ENCODE measurements at places on chromosomes 1 and 21.

GRCh38 chr1:109657970-109658369 is 2.1 kb downstream of the GSTM4 start:
- DNase-seq: no peak

GRCh38 chr1:160607011-160607671 is 27.8 kb upstream of the CD84 start:
- DNase-seq: no peak

DNA sequence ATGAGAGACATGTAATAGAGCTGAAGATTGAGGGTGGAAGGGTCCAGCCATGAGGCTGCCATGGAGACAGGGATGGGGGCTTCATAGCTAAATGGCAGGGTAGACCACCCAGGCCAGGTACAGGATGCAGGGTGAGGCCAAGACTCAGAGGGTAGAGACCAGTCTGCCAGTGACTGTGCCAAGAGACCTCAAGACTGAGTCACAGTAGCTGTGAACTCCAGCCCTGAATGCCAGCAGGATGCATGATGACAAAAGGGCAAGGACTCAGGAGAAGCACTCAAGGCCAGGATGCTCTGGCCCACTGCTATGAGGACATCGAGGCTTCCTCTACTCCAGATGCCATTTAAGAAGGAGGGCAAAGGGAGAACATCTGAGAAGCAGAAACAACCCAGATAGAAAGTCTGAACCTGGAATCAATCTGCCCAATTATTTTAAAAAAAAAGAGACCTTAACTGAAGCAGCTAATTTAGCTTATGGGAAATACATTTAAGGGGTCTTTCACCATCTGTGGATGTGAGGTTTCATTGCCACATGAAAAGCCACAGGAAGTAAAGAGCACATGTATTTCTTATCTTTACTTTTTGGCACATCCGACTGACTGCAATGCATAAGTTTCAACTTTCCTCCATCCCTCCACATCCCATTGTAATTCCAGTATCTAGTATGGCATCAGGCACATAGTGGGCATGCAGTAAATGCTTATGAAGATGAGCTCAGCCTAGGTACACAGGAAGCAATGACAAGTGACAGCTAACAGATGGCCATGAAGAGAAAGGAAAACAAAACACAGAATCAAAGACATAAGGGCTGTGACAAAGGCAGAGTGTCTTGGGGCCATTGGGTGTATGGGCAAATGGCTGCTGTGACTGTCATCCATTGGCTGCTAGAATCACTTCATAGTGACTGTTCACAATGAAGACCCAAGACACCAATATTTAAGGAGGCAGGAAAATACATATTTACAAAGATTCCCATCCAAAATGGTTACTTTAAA is 40.2 kb downstream of the SUSD4 start:
- no peak for DNase-seq

GRCh38 chr1:64459743-64460142 is 10.2 kb upstream of the CACHD1 start:
- no peak for DNase-seq

DNA sequence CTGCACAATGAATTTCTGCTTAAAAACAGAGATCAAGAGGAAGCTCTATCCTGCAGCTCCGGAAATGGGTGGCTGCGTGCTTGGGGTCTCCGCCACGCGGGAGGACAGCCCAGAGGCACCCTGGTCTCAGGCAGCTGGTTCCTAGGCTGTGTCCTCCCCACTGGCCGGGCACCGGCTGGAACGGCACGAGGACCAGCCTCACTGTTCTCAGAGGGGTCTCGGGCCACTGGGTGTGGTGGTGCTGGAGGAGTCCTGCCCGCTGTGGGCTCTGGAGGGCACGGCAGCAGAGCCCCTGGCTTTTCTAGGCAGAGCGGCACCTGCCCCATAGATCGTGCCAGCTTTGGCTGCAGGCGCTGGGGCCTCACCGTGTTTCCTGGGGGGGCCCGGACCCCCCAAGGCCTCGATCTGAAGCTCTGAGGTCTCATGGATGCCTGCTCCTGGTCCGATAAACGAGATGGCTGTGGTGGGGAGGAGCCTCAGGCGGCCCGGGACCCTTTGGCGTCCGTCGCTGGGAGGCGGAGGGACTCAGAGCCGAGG is 8.2 kb upstream of the RNF223 start:
- DNase-seq: no peak

- DNase-seq: no peak
Measured at GRCh38 chr1:40020447-40021085, 20.0 kb upstream of the CAP1 start.

GRCh38 chr1:30899577-30900389 is 8.8 kb downstream of the SDC3 start:
- no peak for DNase-seq

DNA sequence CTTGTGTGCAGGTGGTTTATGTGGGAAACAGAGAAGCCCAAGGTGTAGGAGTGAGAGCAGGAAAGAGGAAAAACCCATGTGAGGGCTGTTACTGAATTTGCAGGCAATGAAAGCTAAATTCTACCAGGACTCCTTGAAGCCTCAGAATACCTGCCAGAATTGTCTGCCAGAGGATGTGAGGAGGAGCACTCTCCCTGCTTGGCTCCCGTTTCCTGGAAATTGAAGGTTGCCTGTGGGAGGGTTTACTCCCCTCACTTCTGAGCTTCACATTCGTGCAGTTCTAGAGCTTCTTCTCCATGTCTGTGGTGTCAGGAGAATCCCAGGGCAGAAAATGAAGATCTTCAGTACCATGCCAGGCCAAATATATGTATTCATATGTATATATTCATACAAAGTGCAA is 220.8 kb upstream of the ZP4 start:
- no peak for DNase-seq

GRCh38 chr1:50859657-50860056 is 100.4 kb downstream of the FAF1 start:
- no peak for DNase-seq

DNA sequence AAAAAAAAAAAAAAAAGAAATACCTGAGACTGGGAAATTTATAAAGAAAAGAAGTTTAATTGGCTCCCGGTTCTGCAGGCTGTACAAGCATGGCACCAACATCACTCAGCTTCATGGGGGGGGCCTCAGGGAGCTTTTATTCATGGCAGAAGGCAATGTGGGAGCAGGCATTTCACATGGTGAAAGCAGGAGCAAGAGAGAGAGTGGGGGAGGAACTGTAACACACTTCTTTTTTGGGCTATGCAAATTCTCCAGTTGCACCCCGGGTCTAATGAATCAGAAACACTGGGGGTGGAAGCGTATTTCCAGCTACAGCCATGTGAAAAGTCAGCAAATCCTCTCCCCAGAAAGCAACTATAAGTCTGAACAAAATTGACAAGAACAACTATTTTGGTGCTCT is 11.8 kb upstream of the SOD1 start:
- DNase-seq: no peak

- peak; percentile 69 for DNase-seq
Measured at GRCh38 chr1:156704930-156705320, 458 bp downstream of the CRABP2 start.

Measured in right forelimb (tissue), 1 donor.